ENCODE measurements at places on chromosomes 11 and 22.
A peak's percentile ranks its signal among the peaks of the same experiment; 100 is the strongest.

DNA sequence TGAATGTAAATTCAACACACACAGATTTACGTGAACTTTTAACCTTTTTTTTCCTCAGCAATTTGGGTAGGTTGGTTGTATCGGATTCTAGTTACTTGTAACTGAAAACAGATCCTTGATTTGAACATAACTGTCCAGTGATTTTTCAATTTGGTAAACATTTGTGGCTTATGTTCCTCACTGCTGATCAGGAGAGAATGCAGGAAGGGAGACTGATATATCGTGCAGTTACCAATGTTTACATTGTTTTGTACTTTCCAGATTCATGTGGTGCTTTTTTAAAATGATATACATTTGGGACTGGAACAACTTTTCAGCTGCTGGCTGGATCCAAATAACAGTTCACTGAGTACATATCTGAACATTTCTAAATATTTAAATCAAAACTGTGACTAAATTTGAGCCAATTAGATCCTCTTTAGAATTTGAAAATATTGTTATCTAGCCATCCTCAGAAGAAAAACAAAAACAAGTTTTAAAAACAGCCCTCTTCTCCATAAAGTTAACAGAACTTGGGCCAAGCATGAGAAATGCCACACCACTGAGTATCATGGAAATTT lies 84.3 kb upstream of the MTMR2 start:
- no peak for DNase-seq

DNA sequence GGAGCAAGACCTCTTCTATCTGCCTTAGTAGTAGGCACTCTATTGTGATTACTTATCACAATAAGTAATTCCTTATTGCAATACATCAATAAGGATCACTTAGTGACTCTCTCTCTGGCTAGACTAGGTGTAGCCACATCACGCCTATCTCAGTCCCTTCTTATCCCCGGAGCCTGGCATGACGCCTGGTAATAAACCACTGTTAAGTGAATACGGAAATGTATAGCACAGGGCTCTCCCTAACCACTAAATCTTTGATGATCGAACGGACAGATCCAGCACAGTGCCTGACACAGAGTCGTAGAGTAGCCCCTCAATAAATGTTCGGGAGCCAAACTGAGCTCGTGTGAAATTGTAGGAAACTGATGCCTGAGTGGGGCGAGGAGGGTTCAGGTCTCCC lies 143.3 kb downstream of the FBXO7 start:
- no peak for DNase-seq

- no peak for DNase-seq
These were observed 27.0 kb downstream of the ADA2 start for GRCh38 chr22:17192186-17192585.

GRCh38 chr11:122797651-122798050 lies 40.6 kb upstream of the CRTAM start:
- DNase-seq = no peak

- DNase-seq = peak; percentile 79
These were observed at the start of gene PACSIN3 for GRCh38 chr11:47186076-47186699. PACSIN3 (minus strand) TSS chr11:47186434; CDS start chr11:47182727, 3,707 bp downstream.

DNA sequence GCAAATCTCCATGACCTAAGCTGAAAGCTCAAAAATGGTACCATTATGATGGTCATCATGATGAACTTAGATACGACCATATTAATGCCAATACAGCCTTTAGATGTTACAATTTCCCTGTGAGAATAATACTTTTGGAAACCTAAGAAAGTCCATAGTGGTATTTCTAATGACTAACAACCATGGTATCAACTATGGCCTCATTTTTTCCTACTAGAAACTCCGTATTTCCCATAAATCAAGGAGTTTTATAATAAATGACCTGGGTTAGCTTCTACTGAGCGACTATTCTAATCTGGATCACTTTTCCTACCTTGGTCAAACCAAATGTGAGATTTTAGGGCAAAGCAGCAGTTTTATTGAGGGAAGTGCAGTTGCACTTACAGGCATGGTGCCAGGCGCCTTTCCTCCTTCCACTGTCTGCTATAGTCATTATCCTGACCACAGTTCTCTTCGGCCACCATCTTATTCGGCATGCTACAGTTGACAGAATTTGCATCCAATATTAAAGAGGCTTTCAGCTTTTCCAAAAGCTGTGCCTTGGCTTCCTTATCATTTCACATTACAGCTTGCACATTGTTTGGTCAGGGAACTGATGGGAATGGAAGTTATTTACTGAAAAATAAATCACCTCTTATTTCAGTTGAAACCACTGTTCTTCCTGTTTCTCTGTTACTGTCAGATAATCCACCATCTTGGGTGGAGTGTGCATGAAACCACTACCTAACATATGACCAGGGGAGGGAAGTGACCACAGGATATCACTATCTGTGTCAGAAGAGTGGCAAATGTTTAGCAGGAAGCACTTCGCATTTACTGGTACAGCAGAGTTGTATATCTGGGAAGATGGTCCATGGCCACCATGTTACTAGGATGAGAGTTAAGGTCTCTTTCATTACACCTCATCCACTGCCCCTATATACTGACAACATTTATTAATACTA lies 74.5 kb upstream of the PICALM start:
- no peak for DNase-seq

DNA sequence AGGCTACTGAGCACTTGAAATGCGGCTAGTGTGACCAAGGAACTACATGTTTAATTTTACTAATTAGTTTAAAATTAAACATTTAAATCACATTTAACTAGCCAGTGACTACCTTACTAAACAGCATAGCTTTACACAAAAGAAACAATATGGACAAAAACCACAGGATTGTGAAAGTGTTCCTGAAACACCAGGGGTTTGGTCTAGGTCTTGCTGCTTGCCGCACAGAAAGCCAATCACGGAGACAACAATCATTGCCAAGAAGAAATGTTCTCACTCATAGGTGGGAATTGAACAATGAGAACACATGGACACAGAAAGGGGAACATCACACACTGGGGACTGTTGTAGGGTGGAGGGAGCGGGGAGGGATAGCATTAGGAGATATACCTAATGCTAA lies 309.5 kb downstream of the C11orf87 start:
- DNase-seq = no peak

DNA sequence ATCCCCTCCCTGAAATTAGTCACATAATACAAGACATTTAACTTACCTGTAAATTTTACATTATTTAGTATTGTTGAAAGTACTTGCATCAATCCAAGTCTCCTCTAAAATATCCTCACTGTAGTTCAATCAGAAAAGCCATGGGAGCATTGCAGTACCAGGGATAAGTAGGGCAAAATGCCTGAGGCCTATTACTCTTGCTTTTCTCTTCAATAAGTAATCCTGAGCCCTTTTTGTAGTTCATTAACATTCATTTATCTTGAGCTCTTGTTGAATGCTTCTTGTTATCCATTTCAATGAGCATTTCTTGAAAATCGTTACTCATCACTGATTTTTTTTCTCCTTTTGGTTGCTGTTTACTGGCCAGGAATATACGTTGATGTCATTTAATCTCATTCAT lies 414.7 kb downstream of the LRRC4C start:
- DNase-seq = no peak

DNA sequence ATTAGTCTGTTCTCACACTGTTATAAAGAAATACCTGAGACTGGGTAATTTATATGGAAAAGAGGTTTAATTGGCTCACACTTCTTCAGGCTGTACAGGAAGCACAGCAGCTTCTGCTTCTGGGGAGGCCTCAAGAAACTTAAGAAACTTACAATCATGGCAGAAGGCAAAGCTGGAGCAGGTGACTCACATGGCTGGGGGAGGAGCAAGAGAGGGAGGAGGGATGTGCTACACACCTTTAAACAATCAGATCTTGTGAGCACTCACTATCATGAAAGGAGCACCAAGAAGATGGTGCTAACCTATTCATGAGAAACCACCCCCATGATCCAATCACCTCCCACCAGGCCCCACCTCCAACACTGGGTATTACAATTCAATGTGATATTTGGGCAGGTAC lies 381.6 kb downstream of the ETS1 start:
- DNase-seq = no peak

GRCh38 chr22:42922374-42923191 lies 65.5 kb upstream of the ARFGAP3 start:
- DNase-seq = no peak

DNA sequence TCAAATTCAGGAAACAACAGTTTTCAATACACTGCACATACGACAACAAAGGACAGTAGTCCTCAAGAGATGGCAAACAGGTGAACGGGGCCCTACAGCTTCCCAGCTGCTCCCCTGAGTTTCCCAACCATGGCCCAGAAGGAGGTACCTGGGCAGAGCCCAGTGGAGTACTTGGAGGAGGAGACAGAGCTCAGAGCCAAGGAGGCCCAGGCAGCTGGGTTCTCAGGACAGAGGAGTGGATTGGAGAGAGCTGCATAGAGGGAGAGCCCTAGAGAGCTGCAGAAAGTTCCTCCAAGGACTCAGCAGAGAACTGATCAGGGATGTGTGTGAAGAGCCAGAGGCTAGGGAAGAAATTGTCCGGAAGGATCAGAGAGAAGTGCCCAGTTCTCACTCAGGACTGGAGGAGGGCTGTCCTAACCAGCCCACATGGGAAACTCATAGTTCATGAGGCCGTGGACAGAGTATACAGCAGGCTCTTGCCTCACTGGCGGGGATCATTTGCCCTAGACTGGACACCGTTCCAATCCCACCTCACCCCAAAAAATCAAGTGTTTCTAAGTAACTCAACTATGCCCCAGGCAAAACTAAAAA lies 7.6 kb upstream of the ASCL2 start:
- no peak for DNase-seq

- DNase-seq = no peak
These were observed 185.9 kb upstream of the CCDC90B start for GRCh38 chr11:83471831-83472727.

DNA sequence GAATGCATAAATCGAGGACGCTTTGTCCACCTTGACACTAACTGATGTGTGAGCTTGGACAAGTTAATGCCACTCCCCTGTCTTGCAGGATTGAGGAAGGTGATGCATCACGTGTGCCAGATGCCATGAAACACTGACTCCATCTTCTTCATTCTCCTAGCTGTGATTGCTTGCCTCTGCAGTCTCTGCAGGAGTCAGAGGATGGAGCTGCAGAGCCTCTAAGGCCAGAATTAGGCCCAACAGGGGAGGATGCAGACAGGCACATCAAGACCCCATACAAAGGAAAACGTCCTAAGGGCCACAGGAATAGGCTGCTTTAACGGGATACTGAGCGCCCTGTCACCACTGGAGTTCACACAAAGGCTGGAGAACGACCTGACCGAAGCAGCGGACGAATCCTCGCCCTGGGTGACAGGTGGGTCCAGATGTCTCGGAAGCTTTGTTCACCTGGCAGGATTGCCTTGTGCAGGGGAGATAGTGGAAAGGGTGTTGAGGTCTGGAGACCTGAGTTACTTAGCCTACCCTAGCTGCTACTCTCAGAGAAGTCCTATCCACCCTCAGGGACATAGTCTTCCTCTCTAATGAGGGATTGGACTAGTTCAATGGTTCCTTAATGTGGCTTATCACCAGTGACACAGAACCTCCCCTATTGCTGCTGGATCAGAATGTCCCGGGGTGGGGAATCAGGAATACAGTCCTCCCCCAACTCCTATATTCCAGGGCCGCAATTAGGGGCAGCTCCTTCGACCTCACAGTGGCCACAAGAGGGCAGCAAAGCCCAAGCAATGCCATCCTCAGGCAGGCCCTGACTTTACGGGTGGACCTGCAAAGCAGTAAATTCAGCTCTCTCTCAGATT lies 32.4 kb downstream of the DBX1 start:
- DNase-seq = peak; percentile 63

- peak; percentile 11 for DNase-seq
These were observed 2.7 kb upstream of the SREBF2 start for GRCh38 chr22:41830174-41830573.

DNA sequence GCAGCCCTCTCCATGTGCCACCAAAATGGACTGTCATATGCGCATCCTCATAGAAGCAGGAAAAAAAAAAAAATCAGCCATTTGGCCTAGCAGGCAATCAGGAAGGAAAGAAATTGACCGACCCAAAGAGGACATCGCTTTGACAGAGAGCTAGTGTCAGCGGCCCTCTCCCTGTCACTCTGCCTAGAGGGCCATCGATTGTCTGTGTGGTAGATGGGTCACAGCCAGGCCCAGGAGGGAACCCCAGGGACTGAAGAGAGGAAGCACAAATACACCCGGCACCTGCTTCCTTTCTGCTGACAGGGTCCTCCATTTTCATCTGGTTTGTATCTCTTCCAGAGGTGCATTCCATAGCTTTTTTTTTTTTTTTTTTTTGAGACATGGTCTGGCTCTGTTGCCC lies 21.8 kb downstream of the VPS37C start:
- DNase-seq = no peak

GRCh38 chr11:12745787-12746186 lies 71.6 kb downstream of the TEAD1 start:
- DNase-seq = no peak

DNA sequence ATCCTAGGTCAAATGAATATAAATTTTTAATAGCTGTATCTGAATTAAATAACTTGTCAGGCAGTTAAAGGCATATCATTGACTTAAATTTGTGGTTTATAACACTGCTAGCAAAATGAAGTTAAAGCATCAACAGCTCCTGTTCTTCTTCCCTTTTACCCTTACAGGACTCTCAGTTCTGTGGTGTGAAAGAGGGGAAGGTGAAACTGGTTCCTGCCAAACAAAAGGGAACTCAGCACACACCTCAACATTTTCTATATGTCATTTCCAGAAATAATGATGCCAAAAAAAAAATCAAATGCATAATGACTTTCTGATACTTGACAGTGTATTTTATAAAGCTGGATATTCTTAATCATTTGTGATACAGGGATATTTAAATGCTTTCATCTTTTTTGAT lies 21.2 kb downstream of the ARL14EP start:
- DNase-seq = peak; percentile 38

GRCh38 chr22:38110008-38110862 lies at the start of gene BAIAP2L2:
BAIAP2L2 (minus strand) TSS chr22:38110684; CDS start chr22:38110525, 159 bp downstream.
- no peak for DNase-seq

DNA sequence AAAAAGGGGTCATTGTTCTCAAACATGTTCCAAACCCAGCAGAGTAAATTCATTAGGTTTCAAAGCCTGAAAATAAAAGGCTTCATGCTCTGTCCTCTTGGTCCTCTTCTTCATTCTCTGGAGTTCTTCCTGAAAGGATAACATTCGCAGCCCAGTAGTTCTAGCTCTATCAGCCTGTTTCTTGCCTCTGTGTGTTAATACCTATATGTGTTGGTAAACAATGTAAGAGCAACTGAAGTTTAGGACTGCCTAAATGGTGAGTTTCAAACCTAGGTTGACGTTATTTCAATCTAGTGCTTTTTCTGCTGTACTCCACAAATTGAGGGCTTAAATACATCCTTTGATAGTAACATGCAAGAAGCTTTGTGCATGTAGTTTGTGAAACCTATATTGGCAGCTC lies 9.4 kb downstream of the AASDHPPT start:
- no peak for DNase-seq

- DNase-seq = peak; percentile 6
These were observed at the start of gene TUBA8 for GRCh38 chr22:18110194-18110953. TUBA8 (plus strand) TSS chr22:18110809; CDS start chr22:18110866, 57 bp downstream.
